ENCODE measurements at places on chromosomes 11 and 22.

GRCh38 chr11:96172604-96173003 lies 170.4 kb downstream of the MAML2 start:
- no peak for DNase-seq

- DNase-seq = no peak
These were observed 204.4 kb upstream of the SORL1-AS1 start for GRCh38 chr11:121657146-121657545.

DNA sequence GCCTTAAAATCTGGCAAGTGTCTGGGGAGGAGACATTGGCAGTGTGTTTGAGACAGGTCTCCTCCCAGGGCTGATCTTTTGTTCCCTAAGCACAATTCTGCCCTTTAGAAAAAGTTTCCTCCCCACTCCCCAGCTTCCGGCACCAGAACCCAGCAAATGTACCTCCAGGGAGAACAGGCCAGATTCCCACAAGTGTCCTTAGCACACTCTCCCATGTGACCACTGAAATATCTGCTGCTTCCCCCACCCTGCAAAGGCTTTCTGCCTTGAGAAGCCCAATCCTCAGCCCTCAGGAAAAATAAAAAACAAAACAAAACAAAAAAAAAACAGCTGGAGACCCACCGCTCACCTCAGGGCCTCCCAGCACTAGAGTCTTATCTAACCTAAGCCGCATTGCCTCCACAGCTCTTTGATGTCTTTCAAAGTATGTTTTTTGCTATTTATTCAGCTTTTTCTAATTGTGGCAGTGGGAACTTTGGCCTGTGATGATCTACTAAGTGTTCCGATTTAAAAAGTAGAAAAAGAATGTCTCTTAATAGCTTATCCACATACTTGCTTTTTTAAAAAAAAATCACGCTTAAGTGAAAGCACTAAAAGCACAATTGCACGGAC lies 29.0 kb upstream of the FBLN1 start:
- DNase-seq = no peak

DNA sequence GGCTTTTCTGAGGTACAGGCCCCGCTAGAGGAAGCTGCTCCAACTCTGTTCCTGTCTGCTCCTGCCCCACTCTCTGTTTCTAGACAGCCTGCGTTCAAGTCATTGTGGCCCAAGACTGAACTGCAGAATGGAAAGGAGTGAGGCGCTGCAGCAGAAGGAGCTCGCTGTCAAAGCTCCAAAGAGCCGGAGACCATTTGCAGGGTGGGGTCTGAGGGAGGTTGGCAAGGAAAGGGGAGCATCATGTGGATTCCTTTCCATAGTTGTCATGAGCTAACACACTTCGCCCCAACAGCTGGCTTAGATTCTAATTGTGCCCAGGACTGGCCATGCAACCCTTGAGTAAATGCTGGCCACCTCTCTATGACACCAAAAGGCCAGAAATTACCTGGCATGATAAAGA lies 18.8 kb downstream of the APOL4 start:
- no peak for DNase-seq

GRCh38 chr11:77213029-77213579 lies 85.1 kb downstream of the MYO7A start:
- no peak for DNase-seq

- no peak for DNase-seq
These were observed 17.6 kb upstream of the CALCB start for GRCh38 chr11:15055620-15056356.

DNA sequence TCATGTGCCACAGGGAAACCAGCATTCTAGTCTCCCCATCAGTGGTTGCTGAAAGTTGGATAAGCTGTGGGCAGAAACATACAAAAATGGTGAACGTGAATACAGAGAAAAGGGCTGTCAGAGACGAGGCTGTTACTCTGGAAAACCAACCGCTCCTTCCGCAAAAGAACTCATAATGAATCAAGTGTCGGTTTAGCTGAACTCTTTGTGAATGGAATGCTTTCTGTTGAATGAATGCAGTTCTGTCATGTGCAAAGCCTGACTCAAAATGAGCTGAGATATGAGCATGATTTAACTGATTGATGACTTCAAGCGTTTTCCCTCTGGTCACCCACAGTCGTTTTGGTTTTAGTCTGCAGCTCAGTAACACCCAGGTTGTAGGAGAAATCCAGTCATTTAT lies 298.3 kb downstream of the ETS1 start:
- DNase-seq = no peak

DNA sequence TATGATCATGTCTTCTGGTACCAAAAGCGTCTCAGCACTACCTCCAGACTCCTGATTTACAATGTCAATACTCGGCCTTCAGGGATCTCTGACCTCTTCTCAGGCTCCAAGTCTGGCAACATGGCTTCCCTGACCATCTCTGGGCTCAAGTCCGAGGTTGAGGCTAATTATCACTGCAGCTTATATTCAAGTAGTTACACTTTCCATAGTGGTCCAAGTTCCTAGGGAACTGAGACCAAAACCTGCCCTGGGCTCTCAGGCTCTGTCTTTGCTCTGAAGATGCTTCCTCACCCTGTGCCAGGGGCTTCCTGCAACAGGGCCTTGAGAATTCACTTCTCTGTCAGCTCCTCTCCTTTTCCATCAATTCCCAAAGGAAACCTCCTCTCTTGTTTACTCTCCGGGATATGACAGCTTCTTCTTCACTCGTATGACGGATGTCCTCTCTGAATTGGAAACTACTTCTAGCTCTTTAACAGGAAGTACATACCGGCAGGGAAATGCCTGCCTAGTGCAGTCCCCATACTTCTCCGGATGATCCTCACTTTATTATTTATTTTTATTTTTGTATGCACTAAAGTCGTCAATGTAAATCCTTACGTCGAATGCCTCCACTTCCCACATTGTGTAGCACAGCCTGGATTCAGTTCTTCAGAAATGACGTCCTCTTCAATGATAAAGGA lies 29.6 kb upstream of the PRAME start:
- no peak for DNase-seq

DNA sequence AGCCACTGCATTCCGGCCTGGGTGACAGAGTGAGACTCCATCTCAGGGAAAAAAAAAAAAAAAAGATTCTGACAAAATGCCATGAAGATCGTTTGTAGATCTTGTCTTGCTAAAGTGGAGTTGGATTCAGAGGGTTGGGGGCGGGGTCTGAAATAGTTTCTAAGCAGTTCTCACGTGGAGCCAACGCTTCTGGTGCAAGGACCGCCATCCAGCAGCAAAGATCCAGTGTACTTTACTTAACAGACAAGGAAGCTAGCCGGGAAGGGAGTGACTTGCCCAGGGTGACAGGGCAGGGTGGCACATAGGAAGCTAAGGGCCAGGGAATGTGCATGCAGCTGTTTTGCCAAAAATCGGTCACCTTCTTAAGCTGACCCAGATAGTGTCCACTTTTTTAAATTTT lies 27.4 kb downstream of the APOL1 start:
- DNase-seq = peak; percentile 33

DNA sequence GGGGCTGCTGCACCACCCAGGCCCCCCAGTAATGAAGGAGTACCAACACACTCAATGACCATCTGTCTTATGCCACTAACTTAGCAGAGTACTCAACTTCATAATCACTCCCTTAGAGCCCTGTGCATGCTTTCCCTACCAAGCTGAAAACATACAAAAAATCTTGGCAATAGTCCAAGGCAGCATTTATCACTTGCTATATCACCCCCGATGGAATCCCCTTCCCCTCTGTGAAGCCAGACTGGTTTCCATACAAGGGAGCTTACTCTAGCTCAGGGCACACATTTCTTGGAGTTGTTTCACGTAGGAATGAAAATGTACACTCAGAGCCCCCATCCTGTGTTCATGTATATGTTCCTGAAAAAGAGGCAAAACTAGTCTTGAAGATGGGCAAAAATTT lies 301.3 kb upstream of the TENM4 start:
- DNase-seq = no peak

DNA sequence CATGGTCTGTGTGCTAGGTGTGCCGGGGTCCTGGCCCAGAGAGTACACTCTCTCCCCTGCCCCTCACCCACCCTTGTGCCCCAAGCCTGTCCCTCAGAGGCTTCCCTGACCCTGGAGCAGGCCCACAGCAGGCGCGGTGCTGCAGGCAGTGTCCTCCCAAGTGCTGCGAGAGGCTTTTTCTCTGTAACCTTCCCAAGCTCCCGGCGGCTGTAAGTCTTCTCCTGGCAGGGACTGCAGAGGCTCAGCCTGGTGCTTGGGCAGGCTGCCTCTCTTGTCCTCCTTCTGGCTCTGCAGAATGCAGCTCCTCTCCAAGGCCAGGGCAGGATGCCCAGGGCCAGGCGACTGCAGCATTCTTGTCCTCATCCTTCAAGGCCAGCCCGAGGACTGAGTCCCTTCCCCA lies 15.9 kb downstream of the RFPL1 start:
- DNase-seq = peak; percentile 25

DNA sequence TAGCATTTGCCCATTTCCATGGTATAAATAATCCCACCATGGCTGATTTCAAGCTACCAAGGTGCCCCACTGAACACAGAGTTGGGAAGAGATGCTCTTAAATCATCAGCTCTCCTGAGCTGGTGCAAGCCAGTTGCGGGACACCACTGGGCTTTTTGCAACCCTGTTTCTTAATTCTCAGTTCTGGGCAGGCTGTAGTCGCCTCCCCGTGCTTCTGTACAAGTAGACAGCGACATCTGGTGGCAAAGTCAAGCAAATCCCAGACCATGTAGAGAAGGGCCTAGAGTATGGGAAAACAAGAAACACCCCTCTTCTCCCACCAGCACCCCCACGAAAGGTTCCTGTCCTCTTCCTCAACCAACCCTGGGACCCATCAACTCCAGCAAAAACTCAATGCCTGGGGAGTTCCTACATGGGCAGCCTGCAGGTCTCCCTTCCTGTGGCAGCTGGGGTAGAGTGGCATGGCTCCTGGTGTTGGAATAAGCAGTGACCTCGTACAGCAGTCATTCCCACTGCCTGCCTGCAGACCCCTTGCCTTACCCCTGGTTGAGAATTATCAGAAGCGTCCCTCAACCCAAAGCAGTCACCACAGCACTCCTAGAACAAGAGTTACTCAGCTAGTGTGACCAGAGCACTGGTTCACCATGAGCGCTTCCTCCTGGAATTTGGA lies 68.4 kb downstream of the IGLL5 start:
- DNase-seq = peak; percentile 76
